ENCODE measurements at places on chromosomes 6 and 20.
A peak's percentile ranks its signal among the peaks of the same experiment; 100 is the strongest.

DNA sequence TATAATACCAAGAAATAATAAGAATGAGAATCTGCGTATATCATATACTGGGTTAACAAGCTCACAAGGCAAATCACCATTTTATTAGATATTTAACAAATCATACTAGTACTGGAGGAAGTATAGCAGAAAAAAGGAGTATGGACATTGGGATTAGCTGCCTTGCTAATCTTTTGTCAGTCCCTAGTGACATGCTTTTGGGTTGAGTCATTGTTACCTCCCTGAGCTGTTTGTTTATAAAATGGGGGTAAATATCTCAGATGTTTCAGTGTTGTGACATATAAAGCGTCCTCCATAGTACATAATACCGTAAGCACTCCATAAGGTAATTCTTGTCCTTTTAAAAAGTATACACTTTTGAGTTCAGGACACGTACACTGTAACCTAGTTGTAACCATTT, 107.0 kb downstream of the ESR1 start:
- no peak for DNase-seq

- no peak for DNase-seq
These were observed 116.8 kb downstream of the VEGFA start for GRCh38 chr6:43886717-43887339.

GRCh38 chr20:63653041-63653973, at the start of gene STMN3:
Gene STMN3 (minus strand): TSS chr20:63653424. CDS start chr20:63653345, 79 bp downstream.
- peak; percentile 82 for DNase-seq

DNA sequence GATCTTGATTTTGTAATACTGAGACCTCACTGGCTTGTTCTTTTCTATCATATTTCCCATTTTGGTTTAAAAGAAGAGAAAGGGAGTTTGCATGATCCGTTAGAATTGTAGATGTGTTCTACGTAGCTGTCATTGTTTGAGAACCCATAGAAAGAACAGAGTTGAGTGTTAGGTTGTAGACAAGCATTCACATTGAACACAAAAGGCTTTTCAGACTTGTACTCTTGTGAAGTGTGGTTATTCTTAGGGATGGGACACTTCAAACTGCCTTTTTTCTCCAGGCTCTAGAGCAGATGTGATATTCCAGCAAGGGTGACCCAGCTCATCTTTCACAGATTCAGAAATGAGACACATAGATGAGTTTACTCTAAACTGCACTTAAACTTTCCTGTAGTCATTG, 19.9 kb downstream of the FOXO3 start:
- no peak for DNase-seq

GRCh38 chr6:161198176-161198575, 75.7 kb downstream of the AGPAT4 start:
- DNase-seq, result no peak

GRCh38 chr20:32091888-32092346, 17.6 kb upstream of the TM9SF4 start:
- DNase-seq, result peak; percentile 89

- DNase-seq, result no peak
These were observed 108.5 kb upstream of the NXT1 start for GRCh38 chr20:23242104-23242503.

GRCh38 chr6:73131706-73132105, 93.6 kb downstream of the KHDC1L start:
- no peak for DNase-seq

DNA sequence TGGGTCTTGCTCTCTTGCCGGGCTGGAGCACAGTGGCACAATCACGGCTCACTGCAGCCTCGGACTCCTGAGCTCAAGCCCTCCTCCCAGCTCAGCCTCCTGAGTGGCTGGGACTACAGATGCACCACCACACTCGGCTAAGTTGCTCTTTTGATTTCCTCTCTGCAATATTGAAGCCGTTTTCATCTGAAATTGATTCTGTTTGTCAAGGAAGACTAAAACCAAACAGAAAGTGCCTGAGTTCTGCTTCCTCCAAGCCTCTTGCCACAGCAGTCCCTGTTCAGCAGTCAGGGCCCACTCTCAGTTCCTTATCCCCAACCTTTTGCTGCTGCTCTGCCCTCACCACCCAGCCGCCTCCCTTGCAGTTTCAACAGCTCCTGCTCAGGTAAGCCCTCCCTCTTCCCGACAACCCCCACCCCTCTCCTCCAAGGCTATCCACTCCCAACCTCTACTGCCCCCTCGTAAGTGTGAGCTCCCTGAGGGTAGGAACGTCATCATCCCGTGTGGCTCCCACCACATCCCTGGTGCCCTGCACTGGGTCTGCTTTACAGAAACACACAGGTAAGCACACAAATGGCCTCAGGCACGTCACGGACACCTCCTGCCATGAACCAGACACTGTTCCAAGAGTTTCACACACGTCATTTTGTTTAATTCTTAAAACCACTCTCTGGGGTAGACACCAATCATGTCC, 70.7 kb upstream of the TAB2 start:
- peak; percentile 25 for DNase-seq

GRCh38 chr20:5353624-5354496, 37.1 kb upstream of the PROKR2 start:
- DNase-seq, result no peak

DNA sequence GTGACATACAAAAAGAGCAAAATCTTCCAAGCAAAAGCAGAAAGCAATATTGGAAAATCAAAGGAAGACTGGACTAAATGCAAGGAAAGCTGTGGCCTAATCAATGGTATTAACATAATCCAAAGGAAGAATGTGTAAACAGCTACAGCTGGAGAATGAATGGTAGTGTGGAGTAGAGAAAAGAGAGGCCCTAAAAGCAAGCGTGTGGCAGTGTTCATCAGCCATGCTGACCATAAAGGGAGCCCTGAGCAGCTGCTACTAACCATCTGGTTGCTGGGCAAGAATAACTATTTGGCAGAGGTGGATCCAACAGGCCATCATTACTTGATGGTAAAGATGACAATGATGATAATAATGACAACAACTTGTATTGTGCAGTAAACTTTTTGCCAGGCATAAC, 148.5 kb upstream of the BEND6 start:
- DNase-seq, result no peak

- no peak for DNase-seq
These were observed 119.2 kb upstream of the CCN2 start for GRCh38 chr6:132070356-132070755.

DNA sequence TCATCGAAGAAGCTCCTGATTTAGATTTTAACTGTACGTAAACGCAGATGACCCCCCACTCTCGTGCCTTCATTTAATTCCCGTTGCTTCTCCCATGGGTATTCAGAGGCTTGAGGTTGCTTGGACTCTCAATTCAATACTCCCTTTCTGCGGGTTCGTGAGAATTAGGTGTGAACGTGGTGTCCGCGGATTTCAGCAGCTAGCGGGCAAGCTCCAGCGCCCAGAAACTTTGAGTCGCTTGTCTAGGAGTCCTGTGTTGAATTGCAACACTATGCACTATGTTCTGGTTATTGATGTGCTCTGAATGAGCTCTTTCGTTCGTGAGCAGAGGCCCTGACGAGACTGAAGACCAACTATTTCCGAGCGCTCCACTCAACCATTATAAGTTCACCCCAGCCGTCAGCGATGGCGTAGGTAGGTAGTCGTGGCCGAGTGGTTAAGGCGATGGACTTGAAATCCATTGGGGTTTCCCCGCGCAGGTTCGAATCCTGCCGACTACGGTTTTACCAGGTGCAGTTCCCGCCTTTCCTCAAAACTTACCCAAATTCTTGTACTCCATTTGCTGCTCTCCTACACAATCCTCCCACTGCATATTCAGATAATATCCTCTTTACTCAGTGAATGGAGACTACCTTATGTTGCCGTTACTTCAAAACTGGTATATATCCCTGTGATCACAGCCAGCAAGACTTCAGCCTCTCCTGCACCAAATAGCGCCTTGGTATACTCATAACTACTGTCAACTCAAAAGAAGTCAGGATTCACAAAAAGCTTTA, 72.6 kb upstream of the ZNF184 start:
- DNase-seq, result no peak
